ENCODE measurements at places on chromosomes 2 and 18.
A peak's percentile ranks its signal among the peaks of the same experiment; 100 is the strongest.

GRCh38 chr2:86445436-86445835 lies 4.3 kb downstream of the KDM3A start:
- no peak for DNase-seq

GRCh38 chr2:238945433-238946150 lies 97.7 kb downstream of the TWIST2 start:
- DNase-seq: no peak

DNA sequence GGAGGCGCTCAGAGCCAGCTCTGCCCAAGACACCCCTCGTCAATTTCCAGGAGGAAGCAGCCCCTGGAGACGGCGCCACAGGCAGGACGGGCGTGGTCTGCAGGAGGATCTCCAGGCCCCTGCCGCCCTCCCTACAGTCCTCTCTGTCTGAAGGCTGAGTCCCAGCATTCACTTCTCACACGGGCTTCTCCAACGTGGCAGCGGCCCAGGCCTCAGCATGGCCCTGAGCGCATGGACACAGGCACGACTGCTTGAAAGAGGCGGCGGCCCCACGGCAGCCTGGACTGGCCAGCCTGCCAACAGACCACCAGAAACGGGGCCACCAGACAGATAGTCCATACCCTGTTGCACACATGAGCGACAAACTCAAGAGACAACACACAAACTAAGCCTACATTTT lies 23.3 kb downstream of the SDC1 start:
- no peak for DNase-seq

GRCh38 chr2:45812011-45812500 lies 160.6 kb downstream of the PRKCE start:
- peak; percentile 12 for DNase-seq

- no peak for DNase-seq
Observed at GRCh38 chr2:227973241-227973640, 101.8 kb downstream of the DAW1 start.

- no peak for DNase-seq
Observed at GRCh38 chr2:188701836-188702235, 272.3 kb upstream of the COL3A1 start.

DNA sequence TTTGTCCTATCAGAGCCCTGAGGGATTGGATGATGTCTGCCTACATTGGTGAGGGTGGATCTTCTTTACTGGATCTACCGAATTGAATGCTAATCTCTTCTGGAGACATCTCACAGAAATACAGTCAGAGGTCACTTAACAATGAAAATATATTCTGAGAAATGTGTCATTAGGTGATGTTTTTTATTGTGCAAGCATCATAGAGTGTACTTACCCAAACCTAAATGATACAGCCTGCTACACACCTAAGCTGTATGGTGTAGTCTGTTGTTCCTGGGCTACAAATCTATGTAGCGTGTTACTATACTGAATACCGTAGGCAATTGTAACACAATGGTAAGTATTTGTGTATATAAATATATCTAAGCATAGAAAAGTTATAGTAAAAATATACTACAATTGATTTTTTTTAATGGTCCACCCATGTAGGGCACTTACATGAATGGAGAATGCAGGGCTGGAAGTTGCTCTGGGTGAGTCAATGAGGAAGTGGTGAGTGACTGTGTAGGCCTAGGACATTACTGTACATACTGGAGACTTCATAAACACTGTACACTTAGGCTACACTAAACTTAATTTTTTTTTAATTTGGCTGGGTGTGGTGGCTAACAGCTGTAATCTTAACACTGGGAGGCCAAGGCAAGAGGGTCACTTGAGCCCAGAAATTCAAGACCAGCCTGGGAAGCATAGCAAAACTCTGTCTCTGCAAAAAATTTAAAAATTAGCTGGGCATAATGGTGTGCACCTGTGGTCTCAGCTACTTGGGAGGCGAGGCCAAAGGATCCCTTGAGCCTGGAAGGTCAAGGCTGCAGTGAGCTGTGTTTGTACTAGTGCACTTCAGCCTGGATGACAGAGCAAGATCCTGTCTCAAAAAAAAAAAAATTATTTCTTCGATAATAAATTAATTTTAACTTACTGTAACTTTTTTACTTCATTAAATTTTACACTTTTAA lies 226.3 kb upstream of the UBE2E3 start:
- DNase-seq: no peak

GRCh38 chr2:29113891-29114321 lies 1.3 kb upstream of the CLIP4 start:
- no peak for DNase-seq

Data from NCI-H2171 (cell line).